ENCODE measurements at places on chromosomes 12 and 14. TPM values are rescaled to one million over a fixed set of nuclear protein-coding genes. Genes with fewer than 3 reads are reported as not detected.
A peak's percentile ranks its signal among the peaks of the same experiment; 100 is the strongest.

- DNase-seq = no peak
Observed at GRCh38 chr14:99717682-99718013, 33.5 kb downstream of the CYP46A1 start.

- DNase-seq = no peak
Observed at GRCh38 chr12:127125607-127126259, 1141.2 kb upstream of the TMEM132C start.

- no peak for DNase-seq
Observed at GRCh38 chr12:88643685-88644084, 63.4 kb upstream of the KITLG start.

DNA sequence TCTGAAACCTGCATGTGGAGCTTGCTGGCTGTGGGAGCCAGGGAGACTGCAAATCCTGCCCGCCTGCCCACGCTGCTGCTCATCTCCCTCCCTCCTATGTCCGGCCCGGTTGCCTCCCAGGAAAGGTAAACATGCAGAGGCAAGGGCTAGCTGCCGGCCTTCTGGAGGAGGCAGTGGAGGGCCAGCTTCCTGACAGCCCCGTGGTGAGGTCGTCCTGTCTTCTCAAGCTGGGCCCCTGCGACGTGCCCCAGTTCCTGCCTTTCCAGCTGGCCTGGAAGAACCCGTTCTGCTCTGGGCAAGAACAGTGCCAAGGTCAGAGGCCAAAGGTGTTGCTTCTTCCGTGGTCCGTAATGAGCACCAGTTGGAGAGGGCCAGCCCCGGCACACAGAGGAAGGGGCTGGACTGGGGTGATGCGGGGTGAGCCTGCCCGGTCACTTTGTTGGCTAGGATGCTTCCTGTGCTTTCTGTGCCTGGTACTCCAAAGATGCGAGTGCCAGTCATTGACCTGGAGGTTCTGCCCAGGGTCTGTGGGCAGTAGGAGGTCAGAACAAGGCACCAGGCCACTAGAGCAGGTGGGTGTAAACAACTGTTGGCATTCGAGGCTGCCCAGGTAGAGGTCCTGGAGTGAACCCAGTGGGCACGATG is 25.3 kb downstream of the TPCN1 start:
- DNase-seq = peak; percentile 35

KRT82 gene
- not detected for total RNA-seq

GRCh38 chr12:108806346-108806745 is 51.0 kb downstream of the SSH1 start:
- no peak for DNase-seq

- DNase-seq = no peak
Observed at GRCh38 chr12:29150462-29150861, 1.4 kb downstream of the FAR2 start.

KRT75 gene
- total RNA-seq = not detected

DNA sequence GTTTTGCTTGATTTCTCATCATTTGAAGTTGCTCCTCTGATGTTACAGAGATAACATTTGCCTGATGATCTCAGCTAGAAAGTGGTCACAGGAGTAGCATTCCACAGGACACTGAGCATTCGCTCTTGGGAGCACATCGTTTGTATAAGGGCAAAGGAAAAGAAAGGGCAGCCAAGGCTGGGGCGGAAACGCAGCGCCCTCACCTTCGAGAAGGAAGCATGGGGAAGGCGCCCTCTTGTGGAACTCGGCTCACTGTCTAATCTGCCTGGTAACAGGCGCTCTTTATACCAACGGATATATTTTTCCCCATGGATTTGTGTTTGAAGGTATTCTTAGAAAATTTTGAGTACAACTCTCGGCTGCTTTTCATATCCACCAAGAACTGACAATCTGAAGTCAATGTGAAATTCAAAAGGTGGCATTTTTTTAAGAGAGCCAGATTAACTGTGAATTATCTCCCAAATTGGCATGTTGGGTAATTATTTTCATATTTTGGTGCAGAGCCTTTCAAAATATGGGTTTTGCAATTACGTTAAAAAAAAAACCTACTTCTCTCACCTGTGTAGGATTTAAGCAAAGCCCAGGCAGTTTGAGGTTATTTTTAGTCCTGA is 172.7 kb downstream of the CAND1 start:
- peak; percentile 83 for DNase-seq

IL22 gene
- total RNA-seq = not detected

P2RX2 gene
- 0.76 TPM for total RNA-seq

DNA sequence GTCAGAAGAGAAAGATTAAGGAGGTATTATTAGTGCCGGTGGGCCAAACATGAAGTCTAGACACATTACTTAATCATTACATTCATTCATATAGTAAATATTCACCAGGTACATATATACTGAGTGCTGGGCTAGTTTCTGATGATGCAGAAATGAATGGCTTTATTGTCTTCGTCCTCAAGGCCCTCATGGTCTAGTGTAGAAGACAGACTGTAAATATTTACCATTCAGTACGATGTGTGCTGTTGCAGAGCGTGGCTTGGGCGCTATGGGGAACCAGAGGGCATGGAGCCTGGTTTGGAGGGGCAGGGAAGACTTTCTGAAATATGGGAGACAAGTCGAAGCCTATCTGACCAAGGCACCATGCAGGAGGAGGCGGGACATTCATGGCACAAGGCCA is 37.0 kb upstream of the TCL1B start:
- DNase-seq = no peak

- DNase-seq = no peak
Observed at GRCh38 chr14:73820631-73821030, 31.0 kb upstream of the PTGR2 start.

GRCh38 chr12:7157391-7157790 is 27.2 kb downstream of the CLSTN3 start:
- DNase-seq = no peak

DNA sequence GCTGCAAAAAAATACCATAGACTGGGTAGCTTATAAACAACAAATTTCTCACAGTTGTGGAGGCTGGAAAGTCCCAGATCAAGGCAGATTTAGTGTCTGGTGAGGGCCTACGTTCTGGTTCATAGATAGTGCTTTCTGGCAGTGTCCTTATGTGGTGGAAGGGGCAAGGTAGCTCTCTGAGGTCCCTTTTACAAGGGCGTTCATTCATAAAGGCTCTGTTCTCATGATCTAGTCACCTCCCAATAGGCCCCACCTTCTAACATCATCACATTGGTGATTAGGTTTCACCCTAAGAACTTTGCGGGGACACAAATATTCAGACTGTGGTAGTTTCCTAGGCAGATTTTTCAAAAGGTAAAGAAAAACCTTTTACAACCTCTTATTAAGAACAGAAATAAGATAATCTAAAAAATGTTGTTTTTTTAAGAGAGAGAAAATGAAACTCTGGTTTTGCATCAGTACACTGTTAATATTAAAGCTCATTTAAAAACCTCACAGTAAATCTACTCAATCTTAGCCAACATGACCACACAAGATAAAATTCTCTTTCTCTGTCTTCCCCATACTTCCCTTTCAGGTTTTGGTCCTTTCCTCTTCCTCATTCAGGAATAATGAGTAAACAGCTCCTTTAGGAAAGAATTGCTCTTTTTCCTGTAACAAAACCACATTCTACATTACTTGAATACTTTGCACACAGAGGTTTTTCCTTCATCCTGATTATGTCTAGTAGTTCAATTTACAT is 117.5 kb downstream of the UNC79 start:
- DNase-seq = no peak

DNA sequence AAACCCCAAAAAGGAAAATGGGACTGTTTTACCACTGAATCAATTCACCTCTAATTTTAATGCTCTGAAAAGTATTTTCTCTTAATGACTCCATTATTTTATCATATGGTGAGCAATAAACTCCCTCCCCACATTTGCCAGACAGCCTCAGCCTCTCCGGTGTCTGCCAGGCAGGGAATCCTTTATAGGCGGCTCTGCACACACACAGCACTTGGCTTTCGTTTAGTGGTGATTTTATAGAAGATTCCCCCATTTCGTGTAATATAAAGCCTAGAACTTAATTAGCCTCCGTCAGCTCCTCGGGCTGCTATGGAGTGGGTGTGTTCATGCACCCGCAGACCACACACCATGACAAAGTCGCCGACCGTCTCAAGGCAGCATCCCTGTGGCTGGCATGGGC is 10.1 kb upstream of the C14orf180 start:
- no peak for DNase-seq

DNA sequence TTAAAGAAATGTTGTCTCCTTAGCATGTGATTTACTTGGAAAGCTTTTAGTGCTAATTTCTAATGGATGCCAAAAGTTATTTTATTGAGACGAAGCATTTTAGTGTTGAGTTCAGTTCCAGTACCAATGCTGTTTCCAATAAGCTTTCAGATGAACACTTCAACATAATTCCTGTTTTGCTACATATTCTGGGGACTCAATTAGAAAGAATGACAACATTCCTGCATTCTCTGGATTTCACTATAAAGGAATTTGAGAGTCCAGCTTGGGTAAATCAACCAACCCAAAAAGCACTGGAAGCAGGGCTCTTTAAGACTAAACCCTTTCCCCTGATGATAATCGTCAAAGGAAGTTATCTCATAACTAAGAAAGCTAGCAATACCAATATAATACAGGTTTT is 353.0 kb upstream of the TMTC1 start:
- no peak for DNase-seq

DNA sequence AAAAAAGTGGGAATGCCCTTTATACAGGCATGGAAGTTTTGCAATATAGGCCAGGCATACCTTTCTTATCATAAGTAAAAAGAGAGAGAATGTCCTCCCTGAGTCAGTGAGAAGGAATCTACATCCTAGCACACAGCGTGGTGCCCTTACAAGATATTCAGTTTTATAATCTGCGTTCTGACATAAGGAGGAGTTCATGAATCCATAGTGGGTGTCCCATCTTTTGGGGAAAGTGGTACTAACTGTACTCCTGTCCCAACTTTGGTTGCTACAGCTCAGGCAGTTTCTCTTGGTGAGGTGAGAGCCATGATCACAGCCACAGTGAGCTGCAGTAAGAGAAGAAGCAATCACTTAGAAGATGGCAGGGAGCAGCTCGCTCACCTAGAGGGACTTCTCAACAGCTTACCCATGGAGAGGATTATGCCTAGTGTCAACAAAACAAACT is 332.9 kb downstream of the BCAT1 start:
- no peak for DNase-seq

RIMKLB gene
- 46.7 TPM for total RNA-seq

DNA sequence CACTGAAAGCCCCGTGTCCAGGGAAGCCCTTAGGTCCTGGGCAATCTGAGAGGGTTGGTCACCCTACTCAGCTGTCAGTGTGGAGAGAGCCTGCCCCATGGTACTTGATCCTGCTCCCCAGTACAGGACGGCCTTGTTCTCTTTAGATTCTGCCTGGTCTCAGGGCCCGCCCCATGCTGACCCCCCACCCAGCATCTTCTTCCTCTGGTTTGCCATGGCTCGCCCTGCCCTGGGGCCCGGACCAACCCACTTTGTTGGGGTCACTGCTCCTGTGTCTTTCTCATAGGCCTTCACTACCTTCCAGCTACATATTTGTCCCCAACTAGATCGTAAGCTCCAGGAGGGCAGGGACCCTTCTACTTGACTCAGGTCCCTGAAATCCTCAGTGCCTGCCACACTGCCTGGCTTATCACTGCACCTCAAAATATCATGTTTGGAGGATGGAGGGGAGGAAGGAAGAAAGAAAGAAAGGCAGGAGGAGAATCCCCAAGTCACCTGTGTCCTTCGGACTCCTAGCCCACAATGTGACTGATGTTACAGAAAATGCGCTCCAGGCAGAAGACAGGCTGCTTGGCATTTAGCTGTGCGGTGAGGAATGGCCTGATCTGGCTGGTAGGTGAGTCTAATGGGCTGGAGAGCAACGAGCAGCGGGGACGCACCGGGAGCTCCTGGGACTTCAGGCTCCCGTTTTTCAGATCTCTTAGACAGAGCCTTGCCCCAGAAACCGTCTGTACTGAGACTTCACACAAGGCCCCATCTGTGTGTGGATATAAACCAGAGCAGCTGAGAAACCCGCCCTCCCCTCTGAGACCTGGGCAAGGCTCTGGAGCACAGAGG is 66.1 kb downstream of the C14orf132 start:
- DNase-seq = no peak

- no peak for DNase-seq
Observed at GRCh38 chr12:98669751-98670150, 24.7 kb downstream of the APAF1 start.

DNA sequence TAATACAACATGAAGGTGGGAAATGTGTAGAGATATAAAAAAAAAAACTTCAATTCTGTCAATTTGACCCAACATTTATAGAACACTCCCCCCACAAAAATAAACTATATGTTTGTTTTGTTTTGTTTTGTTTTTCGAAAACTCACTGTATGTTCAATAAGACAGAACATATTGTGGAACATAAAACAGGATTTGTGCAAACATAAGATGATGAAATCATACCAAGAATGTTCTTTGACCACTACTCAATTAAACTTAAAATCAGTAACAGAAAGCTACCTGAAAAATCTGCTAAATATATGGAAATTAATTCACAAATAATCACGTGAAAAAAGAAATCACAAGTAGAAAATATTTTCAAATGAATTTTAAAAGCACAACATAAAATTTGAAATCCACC is 61.2 kb downstream of the PAWR start:
- no peak for DNase-seq

BEGAIN gene
- 0.76 TPM for total RNA-seq

- DNase-seq = no peak
Observed at GRCh38 chr14:52730709-52731111, 744 bp downstream of the STYX start.

GRCh38 chr12:109182041-109182839 is 65.9 kb downstream of the ACACB start:
- DNase-seq = no peak

GRCh38 chr12:9643266-9643660 is 26.2 kb upstream of the CLEC2D start:
- DNase-seq = no peak

KRT4 gene
- 36.1 TPM for total RNA-seq

DNA sequence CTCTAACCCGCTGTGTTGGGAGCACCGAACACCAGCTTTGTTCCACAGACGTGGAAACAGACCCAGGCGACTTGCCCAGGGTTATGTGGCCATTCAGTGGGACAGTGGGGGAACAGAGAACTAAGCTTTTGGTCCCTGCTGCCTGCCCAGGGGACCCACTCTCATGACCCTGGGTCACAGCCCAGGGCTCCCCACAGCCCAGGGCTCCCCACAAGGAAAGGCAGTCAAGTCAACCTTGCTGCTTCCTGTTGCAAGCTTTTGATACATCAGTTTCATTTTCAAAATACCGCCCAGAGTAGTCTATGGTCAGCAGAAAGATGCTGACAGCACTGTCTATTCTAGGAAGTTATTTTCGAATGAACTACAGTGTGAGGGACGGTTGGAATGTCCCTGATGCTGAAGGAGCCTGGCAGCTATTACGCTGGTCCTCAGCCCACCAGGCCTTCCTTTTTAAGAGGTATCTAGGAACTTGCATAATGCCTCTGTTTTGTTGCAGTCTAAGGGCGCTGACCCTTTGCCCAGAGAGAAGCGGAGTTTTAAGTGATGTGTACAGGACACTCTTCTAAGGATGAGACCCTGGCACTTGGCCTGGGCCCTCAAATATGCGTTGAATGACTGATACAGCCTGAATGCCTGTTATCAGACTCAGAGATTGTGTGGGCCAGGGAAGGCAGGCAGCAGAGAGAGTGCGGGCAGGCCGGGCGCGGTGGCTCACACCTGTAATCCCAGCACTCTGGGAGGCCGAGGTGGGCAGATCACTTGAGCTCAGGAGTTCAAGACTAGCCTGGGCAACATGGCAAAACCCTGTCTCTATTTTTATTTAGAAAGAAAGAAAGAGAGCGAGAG is 12.6 kb upstream of the TTC7B start:
- DNase-seq = peak; percentile 60

- no peak for DNase-seq
Observed at GRCh38 chr12:45490232-45490881, 239.1 kb upstream of the ARID2 start.

GRCh38 chr14:60760644-60761364 is 26.2 kb downstream of the MNAT1 start:
- DNase-seq = no peak

Measured in upper lobe of left lung (tissue), 6 donors.